ENCODE measurements at places on chromosomes 3 and 15.

- no peak for DNase-seq
Measured at GRCh38 chr3:101120039-101120438, 126.8 kb upstream of the ABI3BP start.

DNA sequence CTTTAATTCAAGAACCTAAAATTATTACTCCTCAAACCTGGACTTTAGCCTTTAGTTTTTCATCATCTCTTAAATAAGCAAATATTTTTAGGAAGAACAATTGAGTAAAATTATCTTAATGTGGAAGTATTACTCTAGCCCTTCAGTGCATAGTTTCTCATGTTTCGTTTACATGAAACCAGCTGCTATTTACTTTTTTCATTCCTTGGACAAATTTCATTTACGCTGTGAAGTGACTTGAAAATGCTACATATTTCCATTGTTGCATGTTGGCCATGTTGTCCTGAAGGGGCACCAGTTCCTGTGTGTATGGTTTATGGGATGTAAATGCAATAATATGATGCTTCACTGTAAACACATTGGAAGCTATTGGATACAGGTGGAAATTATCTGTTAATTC, 49.9 kb downstream of the SLC25A26 start:
- no peak for DNase-seq

DNA sequence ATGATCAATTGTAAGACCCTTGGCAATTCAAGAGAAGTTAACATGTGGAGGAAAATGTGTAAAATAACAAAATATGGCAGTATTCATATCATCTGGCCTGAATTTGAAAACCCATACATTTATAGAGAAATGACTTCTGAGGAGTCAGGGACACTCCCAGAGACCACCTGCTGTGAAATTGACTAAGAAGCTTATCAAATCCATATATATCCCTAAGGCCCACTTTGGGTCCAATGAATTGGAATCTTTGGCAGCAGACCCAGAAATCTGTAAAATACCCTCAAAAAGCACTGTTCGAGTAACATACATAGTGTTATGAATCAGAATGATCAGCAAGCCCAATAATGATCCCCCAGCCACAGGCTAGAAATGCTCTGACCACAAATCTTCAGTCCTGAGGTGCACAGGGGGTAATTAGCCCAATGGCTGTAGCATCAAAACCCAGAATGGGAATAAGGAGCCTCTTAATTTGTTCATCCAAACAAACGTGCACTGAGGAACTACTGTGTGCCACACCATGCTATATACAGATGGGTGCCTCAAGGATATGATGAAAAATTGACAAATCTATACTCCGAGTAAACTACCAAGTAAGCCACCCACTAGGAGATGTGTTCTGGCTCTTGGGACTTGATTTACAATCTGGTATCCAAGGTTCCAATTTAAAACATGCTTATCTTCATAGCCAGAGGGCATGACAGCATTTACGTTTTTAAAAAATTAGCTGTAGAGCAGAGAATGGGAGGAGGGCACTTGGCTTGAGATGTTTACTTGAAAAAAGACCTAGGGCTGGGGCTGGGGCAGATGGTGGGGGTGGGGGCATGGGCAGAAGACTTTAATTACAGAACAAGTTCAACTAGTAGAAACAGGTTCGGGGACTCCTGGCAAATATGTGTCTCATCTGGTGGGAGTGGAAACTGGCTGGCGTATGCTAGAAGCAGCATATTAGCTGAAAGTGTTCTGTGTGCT, 9.1 kb upstream of the ARHGEF3 start:
- DNase-seq = peak; percentile 40

DNA sequence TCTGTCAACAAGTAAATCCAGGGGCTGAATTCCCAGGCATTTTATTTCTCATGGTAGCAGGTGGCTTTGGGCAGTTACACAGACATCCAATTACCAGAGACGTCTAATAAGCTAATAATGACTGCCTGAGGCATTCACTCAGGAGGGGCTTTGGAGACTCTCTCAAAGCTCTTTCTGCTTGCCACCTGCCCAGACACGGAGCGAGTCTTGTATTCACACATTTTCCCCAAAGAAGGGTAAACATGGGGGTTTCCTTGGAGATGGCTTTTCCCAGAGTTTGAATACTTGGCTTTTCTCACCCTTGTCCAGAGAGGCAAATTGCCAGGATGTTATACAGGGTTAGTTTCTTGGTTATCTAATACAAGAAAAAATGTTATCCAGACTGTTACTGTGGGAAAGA, 132.6 kb downstream of the DIPK2A start:
- no peak for DNase-seq

DNA sequence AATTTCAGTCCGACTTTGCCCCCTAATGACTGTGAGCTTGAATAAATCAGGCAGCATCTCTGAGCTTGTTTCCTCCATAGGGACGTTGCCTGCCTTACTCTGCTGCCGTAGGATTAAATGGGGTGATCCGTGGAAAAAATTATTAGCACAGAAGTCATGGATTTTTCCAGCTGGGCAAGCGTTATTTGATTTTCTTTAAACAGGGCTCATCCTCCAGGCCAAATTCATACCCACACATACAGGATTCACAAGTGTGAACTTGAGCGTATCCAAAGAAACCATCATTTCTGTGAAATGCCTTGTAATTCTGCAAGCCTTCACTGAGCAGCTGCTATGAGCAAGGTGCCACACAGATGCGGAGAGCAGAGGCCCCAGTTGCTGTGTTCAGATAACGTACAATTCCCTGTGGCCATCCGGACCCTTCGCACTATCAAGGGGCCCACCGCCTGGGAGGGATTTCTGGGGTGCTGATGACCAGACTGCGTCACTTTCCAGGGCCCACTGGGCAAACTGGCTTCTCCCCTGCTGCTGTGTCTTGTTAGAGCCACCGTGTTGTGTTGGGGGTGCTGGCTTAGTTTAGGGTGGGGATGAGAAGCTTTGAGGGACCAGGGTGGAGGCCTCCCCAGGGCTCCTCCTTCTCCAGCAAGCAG, 61.4 kb downstream of the MGLL start:
- no peak for DNase-seq

- DNase-seq = no peak
Measured at GRCh38 chr3:128194843-128195242, 41.6 kb downstream of the EEFSEC start.

- no peak for DNase-seq
Measured at GRCh38 chr3:111194048-111194447, 122.4 kb downstream of the NECTIN3 start.

- DNase-seq = peak; percentile 42
Measured at GRCh38 chr15:71440489-71441110, 325.3 kb downstream of the THSD4 start.

DNA sequence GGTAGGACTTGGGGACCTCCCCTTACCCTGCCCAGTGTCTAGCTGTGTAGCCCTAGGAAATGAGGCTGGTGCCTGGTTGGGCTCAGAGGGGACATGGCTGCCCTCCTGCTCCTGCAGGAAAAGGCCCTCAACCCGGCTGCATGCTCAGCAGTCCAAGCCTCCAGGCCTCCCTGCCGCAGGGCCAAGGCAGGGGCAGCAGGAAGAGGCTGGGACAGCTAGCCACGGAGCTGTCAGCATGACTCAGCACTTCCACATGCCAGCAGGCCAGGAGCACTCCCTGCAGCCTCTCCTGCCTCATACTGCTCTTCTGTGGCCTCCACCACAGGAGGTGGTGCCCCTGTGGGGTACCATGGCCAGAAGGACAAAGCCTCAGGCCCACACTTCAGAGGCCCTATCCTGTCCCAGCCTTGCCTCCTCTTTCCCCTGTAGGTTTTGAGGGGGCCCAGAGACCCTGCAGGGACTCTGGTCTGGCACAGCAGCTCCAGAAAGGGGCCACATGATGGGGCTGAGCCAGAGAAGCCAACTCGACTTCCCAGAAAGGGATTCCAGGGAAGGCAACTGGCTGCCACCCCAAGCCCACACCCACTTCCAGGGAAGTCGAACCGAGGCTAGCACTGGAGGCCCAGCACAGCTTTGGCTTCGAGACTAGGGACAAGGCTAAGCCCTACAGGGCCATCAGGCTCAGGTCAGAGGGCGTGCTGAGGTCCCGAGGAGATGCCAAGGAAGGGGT, 19.5 kb downstream of the TKT start:
- no peak for DNase-seq

DNA sequence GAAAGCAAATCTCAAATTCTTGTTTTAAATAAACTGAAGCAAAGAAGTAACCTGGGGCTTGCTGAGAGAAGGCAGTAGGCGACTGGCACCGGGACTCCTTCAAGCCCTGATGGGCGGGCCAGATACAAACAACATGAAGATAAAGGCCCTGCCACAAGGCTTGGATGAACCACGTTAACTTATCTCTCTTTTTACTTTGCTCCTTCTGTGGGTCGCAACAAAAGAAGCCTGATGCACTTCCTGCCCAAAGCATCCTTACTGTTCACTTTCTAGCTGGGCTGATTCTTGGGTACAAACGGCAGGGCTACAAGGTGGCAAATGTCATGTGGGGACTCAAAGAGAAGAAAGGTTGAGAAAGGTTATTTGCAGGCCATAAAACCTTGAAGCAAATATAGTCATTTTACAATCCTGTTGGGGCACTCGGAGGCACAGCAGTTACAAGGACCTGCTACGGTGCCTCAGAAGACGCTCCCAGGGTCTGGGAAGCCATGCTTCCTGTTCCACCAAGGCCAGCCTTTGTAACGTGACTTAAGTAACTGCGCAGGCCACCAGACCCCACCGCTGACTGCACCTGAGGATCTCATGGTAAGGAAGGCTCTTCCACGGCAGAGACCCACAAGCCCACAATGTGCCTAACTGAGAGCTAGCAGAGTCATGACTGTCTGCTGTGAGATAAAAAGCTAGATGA, 71.1 kb downstream of the CHSY1 start:
- DNase-seq = no peak

DNA sequence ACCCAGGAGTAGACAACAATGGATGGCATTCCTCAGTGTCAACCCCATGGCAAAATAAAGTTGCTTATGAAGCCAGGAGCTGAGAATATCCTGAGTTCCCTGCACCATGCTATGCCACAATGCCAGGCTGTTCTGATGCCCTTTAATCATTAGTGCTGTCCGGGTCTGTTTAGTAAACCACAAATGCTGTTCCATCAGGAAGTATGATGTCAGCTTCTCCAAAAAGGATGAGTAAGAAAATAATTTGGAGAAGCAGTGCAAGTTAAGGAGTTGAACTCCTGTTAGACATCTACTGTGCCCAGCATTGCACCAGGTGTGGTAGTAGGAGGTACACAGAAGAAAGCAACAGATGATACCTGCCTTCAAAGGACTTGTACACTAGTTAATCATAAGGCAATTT, 67.9 kb upstream of the GUCA1C start:
- no peak for DNase-seq

DNA sequence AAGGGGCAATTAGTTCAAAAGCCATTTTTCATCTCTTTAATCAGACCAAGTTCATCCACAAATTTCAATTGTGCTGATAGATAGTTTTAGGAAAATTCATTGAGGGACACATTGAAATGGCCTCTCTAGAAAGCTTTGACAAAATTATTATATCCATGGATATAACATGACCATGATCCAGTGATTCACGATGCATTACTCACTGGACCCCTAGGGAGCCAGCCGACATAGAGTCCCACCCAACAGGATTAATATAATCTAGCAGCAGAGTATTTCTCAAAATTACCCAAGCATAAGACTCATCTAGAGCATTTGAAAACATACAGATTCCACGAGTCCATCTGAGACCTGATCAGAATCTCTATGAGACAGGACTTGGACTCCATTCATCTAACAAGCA, 100.3 kb downstream of the FRMD5 start:
- DNase-seq = no peak

GRCh38 chr15:58178668-58179067, 40.5 kb downstream of the AQP9 start:
- no peak for DNase-seq

DNA sequence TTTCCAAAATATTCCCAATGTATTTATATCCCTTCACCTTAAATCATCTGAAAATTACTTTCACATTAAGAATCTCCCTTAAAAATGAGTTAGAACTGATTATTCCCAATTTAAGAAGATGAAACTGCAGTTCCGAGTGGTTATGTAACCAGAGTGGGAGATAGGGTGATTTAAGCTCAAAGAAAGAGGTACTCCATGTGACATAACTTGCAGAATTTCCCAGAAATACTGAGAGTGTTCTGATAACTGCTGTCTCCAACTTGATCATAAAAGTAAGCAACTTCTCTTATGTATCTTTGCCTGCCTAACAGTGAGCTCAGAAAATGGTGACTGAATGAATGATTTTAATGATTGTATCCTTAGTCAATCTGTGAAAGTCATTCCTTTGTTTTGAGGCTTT, 32.3 kb downstream of the ARRDC4 start:
- DNase-seq = no peak

GRCh38 chr3:80278056-80278455, 510.3 kb upstream of the ROBO1 start:
- no peak for DNase-seq

GRCh38 chr3:78878789-78879188, 889.0 kb downstream of the ROBO1 start:
- DNase-seq = no peak

GRCh38 chr3:71949442-71949841, 164.5 kb upstream of the PROK2 start:
- no peak for DNase-seq

- DNase-seq = no peak
Measured at GRCh38 chr15:70156671-70157271, 59.1 kb upstream of the TLE3 start.

DNA sequence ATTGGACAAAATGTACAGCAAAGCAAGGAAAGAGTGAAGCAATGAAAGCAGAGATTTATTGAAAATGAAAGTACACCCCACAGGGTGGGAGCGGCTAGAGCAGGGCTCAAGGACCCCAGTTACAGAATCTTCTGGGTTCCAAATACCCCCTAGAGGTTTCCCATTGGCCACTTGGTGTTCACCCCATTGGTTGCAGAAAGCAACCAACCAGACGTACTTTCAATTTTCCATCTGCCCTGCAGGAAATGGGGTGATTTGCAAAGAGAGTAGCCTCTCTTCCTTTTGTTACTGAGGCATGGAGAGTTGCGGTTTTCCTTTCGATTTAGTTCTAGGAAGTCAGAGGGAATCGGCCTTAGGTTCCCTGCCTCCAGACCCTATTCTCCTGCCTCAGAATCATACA, 2.4 kb downstream of the PML start:
- DNase-seq = no peak

DNA sequence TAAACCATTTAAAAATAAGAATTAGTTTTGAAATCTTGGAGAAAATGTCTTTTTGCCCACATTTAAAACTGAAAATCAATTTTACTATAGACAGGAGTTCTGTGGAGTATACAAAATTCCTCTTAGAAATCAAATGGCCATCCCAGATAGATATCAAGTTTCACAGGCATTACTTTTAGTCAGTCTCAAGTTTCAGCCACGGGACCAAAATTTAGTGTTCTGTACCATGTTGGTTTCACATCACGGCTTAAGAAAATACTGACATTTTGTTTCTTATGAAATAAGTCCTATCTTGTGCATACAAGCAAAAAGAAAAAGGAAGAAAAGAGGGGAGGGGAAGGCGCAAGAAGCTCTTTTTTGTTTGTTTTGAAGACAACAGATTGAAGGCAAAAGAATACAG, 45.7 kb downstream of the EIF2AK4 start:
- no peak for DNase-seq

GRCh38 chr3:127454051-127454450, 136.5 kb downstream of the TPRA1 start:
- DNase-seq = no peak

GRCh38 chr15:26891448-26892181, 24.8 kb downstream of the GABRA5 start:
- peak; percentile 77 for DNase-seq

- no peak for DNase-seq
Measured at GRCh38 chr3:122952520-122952919, 75.0 kb downstream of the SEMA5B start.

GRCh38 chr3:11522953-11523571, 120.7 kb downstream of the VGLL4 start:
- DNase-seq = no peak

GRCh38 chr15:72189250-72189902, 8.2 kb downstream of the GRAMD2A start:
- no peak for DNase-seq

Measured in NCI-H2171 (cell line).